ENCODE measurements at places on chromosomes 12 and 14.
A peak's percentile ranks its signal among the peaks of the same experiment; 100 is the strongest.

- no peak for DNase-seq
Observed at GRCh38 chr14:102666635-102667034, 74.2 kb downstream of the RCOR1 start.

GRCh38 chr14:45699471-45699870 is 446.5 kb upstream of the MIS18BP1 start:
- DNase-seq: no peak

DNA sequence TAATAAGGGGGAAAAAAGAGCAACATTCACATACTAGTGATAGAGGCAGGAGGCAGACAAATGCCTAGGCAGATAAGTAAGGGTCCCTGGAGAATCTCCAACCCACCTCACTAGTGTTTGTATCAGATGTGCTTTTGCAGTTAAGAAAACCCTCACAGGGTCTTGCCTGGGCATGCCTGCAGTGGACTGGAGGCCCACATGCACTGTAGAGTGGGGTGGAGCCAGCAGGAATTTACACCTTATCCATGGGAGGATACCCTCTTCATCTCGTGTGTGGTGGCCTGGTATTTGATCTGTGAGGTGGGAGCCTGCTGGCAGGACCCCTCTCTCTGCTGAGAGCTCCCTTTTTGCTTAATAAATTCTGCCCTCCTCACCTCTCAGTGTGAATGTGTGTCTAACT is 238.0 kb upstream of the SLC16A7 start:
- DNase-seq: no peak

GRCh38 chr12:6843118-6843902 is 2.6 kb downstream of the GNB3 start:
- no peak for DNase-seq

DNA sequence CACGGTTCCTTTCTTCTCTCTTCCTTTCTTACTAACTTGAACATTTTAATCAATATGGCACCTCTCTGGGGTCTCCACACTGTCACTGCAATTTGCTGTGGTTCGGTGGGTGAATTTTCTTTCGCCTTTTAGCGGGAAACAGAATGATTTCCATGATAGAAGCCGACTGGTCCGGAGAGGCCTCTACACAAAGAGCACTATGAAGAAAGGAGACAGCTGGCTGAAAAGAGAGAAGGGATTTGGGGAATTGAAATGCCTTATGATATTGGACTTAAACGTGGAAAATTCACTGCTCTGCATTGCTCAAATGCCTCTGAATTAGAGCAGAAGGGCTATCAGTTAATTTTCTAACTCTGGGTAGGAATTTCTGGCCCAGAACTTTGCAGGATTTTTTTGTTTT is 55.9 kb downstream of the KCNA5 start:
- no peak for DNase-seq

GRCh38 chr14:96136371-96137005 is 68.2 kb upstream of the BDKRB2 start:
- DNase-seq: no peak

DNA sequence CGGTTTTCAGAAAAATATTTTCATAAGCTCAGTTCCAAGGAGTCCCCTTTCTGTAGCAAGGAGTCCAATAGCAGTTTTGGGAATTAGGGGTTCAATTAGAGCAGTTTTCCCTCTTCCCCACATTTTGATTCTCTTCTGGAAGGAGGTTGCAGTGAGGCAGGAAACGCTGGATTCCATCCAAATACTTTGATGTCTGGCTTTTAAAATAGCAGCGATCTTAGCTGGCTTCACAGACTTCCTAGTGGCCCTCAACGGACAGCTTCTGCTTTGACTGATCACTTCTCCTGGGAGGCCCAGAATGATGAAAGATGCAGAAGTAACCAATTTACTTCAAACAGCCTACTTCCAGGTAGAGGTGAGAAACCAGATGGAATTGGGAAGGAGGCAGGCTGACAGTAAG is 63.1 kb downstream of the C12orf75 start:
- no peak for DNase-seq

GRCh38 chr12:14774074-14774905 is 29.0 kb downstream of the WBP11 start:
- DNase-seq: peak; percentile 71

- no peak for DNase-seq
Observed at GRCh38 chr12:95759718-95760117, 30.8 kb downstream of the NTN4 start.

DNA sequence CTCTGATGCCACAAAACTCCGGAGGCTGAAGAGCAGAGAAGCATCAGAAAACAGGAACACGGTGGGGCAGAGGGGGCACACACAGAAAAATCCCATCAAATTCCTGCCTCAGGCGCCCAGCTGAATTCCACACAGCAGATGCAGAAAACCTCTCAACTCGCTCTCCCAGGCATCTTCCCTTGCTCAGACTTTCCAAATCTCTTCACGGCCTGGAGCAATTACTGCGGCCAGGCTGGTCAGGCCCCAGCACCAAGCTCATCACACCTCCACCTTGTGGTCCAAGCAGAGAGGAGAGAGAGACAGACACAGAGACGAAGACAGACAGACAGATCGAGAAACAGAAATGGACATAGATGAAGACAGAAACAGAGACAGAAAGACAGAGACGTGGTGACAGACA is 89.0 kb downstream of the NCOR2 start:
- DNase-seq: no peak

GRCh38 chr12:22313286-22313962 is 21.1 kb downstream of the ST8SIA1 start:
- DNase-seq: no peak

GRCh38 chr14:55926007-55926406 is 192.2 kb upstream of the PELI2 start:
- no peak for DNase-seq

GRCh38 chr14:76811561-76811960 is 1.1 kb downstream of the ANGEL1 start:
- no peak for DNase-seq

DNA sequence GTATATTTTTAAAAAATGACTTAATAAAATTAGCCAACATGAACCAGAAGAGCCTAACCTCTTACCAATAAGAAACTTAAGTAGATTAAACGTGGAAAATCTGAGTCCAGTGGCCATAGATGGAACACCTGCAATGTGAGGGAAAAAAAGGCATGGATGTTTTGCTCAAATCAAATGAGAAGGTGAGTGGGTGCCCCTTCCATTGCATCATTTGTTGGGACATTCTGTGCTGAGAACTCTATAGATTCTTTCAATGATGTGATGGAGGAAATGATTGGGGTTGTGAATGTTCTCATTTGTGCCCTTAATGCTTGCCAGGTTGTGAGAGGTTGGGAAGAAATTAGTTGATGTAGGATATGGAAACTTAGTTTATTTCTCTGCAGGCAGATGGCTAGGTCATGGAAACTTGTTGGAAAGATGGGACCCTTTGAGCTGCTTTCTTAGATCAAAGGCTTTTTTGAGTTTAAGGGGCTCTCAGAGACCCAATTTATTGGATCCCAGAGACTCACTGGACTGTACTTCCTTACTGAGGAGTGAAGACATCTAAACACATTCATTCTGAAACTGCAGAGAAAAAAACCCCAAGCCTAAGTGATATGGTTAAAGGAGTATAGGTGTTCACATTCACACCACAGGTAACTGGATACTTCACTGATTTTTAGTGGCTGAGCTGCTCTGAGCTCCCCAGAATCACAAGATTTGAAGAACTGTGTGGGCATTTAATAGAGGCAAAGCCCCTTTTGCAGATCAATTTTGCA is 95.9 kb downstream of the DACT1 start:
- DNase-seq: no peak

- DNase-seq: no peak
Observed at GRCh38 chr14:65880507-65880906, 468.0 kb downstream of the FUT8 start.

GRCh38 chr12:114263056-114263805 is 142.7 kb downstream of the TBX5 start:
- DNase-seq: no peak
